NCI-H1417 (cell line): ENCODE measurements at places on chromosomes 13 and 19.

DNA sequence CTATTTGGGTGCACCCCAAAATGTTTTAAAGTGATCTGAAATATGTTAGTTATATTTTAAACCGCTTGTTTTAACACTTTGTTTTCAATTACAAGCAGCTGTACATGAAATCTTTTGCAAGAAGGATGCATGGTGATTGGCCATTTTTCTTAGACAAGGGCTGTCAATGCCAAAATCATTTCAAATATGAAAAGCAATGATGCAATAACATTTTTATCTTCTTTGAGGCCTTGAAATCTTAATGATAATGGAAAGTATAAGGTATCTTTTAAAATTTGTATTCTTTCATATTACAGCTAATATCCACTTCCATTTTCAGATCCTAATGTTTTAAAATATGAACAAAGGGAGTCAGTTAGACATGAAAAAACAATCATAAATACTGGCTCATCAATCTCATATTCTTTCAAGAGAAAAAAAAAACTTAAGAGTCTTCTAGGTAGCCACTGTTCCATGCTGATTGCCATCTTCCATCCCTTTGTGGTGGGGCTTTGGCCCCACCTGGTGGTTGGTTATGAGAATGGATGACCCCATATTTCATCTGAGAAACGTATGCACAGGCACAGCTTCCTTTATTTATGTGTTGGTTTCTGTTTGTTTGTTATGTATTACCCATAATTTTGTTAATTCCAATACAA, 330.3 kb upstream of the MIR17HG start:
- peak; percentile 81 for DNase-seq

DNA sequence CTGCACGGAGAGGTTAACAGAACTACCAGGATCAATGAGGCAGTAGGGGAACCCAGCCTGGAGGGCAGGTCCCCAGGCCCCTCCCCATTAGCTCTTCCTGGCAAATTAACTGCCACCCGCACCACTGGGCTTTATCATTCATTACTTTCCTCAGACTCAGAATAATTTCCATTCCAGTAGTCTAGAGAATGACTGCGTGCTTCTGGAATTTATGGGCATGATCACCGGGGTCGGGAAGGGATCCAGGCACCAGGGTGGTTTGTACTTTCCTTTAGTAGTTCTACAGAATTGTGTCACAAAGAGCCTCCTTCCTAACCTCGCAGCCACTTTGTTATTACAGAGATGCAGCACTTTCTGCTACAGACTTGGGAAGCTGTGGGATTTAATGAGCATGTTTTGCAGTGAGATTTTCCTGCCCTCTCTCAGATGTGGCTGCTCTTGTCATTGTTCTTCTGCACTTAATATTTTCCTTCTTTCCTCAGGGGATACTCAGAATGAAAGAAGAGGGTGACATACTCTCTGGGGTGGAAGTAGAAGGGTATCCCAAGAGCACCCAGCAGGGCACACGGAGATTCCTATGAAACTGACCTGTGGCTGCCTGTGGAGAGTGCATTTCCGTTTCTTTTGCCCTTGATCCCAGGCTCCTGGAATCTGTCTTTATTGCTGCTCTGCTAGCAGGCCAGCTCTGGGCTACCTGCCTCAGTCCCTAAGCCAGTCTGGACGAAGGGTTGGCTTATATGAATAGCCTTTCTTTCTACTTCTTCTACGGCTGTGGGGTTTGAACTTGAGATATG, 285.0 kb upstream of the SLC10A2 start:
- no peak for DNase-seq

GRCh38 chr19:19594381-19594780, 24.1 kb downstream of the PBX4 start:
- no peak for DNase-seq

- no peak for DNase-seq
Measured at GRCh38 chr13:111328574-111329410, 8.3 kb downstream of the TEX29 start.

DNA sequence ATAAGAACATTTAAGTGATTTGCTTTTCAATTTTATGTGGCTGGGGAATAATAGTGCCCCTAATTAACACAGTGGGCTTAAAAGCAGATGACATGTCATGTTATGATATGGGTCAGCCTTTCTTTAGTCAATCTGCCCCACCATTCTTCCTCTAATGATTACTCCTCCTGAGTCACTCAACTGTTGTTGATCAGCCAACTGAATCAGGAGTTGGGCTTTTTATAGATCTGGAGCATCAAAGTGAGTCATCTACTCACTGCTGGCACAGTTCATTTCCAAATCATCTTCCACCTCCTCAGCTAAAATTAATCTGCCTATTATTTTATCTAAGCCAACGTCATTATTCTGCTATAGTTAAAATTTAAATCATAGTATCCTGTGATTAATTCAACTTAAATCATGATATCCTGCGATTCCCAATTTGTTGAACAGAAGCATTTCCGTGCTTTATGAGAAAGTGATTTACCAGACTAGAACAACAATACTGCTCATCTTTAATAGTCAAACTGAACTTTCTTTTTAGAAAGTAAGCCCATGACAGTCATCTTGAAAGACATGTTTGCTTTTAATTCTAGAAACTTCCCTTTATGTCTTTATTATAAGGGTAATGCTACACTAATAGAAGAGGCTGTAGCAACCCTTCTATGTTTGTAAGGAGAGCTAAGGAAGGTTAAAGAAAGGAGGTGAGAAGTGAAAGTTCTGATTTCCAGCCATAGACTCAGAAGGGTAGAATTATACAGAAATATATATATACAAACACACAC, 551.4 kb downstream of the TBC1D4 start:
- DNase-seq: no peak

GRCh38 chr19:38941979-38942378, 11.2 kb downstream of the MRPS12 start:
- DNase-seq: no peak

DNA sequence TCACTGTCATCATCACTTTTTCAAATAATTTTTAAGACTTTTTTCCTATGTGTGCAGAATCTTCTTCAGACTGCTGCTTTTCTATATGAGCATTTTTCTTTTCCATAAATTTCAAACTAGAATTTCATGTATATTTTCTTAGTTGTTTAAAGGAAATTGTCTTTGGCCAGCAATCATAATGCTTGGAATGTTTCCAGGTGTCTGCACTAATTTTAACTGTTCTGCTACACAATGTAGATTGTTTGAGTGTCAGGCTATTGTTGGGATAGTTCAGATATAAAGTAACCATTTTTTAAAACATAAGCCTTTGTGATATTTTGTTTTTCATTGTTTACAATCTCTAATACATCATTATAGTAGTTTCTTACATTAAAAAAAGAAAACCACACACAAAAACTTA, 1418.5 kb downstream of the EFNB2 start:
- no peak for DNase-seq

- no peak for DNase-seq
Measured at GRCh38 chr13:31595563-31595962, 143.8 kb upstream of the RXFP2 start.
